Aorta (tissue), 5 donors: ENCODE measurements at places on chromosomes 12 and 14.

- H3K27me3 ChIP-seq = no peaks in the 10 kb centered on the region
- no peak for DNase-seq
- peaks cover 20% of the 10 kb centered on the region for H3K4me1 ChIP-seq
- H3K4me3 ChIP-seq = no peak overlapping the region
Observed at GRCh38 chr14:29858299-29858698, 69.3 kb downstream of the PRKD1 start.

DNA sequence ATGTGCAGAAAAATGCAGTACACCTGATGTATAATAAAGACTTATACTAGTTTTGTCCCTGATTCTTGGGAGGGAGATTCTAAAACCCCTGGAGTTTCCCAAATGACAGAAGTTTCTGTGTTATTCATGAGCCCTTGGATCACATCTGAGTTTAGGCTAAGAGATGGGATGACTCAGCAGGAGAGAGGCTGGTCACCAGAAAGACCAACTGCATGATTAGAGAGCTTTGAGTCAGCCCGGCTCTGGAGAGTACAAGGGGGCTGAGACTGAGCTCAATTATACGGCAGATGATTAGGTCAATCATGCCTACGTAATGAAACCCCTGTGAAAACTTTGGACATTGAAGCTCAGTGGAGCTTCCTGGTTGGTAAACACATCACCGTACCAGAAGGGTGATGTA is 174.2 kb downstream of the SSPN start:
- no peaks in the 10 kb centered on the region for H3K4me1 ChIP-seq
- DNase-seq = peak; percentile 51
- H3K4me3 ChIP-seq = no peak overlapping the region
- no peak overlapping the region for H3K27ac ChIP-seq
- no peaks in the 10 kb centered on the region for H3K36me3 ChIP-seq
- no peaks in the 10 kb centered on the region for H3K27me3 ChIP-seq

DNA sequence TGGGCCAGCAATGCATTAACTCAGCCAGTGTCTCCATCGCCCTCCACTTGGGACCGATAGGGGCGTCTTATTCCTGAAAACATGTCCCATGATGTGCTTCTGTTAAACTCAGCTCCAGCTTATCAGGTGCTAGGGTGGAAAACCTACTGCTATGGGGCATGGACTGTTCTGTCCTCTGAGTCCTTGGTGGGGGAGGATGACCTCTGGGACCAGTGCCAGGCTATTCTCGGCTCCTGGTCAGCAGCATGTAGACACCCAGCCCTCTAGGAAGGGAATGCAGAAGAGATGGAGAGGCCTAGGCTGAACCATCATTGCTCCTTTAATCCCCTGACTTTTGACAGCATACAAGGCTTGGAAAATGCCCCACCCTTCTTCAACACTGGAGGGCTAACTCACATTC is 486.2 kb downstream of the MED13L start:
- H3K4me1 ChIP-seq = no peaks in the 10 kb centered on the region
- H3K27me3 ChIP-seq = no peaks in the 10 kb centered on the region
- no peak overlapping the region for H3K4me3 ChIP-seq
- DNase-seq = no peak
- no peak overlapping the region for H3K27ac ChIP-seq
- H3K36me3 ChIP-seq = no peaks in the 10 kb centered on the region

- H3K27ac ChIP-seq = no peak overlapping the region
- DNase-seq = no peak
- peaks cover 3% of the 10 kb centered on the region for H3K4me1 ChIP-seq
- H3K36me3 ChIP-seq = no peaks in the 10 kb centered on the region
Observed at GRCh38 chr14:34233619-34234018, 228.4 kb downstream of the SPTSSA start.

GRCh38 chr14:97706819-97707218 is 909.6 kb downstream of the VRK1 start:
- no peaks in the 10 kb centered on the region for H3K27me3 ChIP-seq
- H3K27ac ChIP-seq = no peak overlapping the region
- no peaks in the 10 kb centered on the region for H3K36me3 ChIP-seq
